Cardiac fibroblast (primary cell): ENCODE measurements at places on chromosomes 7 and 10.
A peak's percentile ranks its signal among the peaks of the same experiment; 100 is the strongest.

- DNase-seq: peak; percentile 63
Measured at GRCh38 chr7:65307651-65308299, 65.9 kb upstream of the ZNF92 start.

DNA sequence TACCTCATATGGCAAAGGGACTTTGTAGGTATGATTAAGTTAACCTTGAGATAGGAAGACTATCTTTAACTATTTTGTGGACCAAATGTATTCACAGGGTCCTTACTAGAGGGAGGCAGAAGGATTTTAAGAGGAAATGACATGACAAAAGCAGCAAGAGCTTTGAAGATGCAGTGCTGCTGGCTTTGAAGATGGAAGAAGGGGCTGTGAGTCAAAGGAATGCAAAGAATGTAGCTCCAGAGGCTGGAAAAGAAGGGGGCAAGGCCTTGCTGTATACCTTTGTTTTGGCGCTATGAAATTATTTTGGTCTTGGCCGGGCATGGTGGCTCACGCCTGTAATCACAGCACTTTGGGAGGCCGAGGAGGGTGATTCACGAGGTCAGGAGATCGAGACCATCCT is 3.2 kb upstream of the NRBF2 start:
- no peak for DNase-seq

- no peak for DNase-seq
Measured at GRCh38 chr10:125738206-125738605, 18.7 kb downstream of the EDRF1 start.

GRCh38 chr10:119807960-119808697 is 64.5 kb downstream of the MCMBP start:
- DNase-seq: peak; percentile 13

DNA sequence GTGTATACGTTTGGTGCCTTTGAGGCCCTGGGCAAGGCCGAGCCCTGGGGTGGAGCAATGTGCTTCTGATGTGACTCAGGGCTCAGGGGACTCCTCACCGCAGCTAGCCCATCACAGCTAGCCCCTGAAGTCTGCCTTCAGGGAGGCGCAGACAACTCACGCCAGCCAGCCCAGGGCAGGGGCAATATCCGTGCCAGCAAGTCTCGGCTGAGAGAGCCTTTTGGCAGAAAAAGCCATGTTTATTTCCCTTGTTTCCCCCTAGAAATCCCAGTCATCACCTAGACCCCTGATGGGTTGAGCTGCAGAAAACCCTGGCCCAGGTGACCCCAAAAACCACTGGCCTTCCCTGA is 90.4 kb downstream of the CHST15 start:
- DNase-seq: no peak

- no peak for DNase-seq
Measured at GRCh38 chr7:96322847-96323461, 1.1 kb upstream of the SLC25A13 start.

- no peak for DNase-seq
Measured at GRCh38 chr10:118742032-118742431, 12.7 kb downstream of the CACUL1 start.

- peak; percentile 15 for DNase-seq
Measured at GRCh38 chr7:80583901-80584300, 54.5 kb upstream of the CD36 start.

DNA sequence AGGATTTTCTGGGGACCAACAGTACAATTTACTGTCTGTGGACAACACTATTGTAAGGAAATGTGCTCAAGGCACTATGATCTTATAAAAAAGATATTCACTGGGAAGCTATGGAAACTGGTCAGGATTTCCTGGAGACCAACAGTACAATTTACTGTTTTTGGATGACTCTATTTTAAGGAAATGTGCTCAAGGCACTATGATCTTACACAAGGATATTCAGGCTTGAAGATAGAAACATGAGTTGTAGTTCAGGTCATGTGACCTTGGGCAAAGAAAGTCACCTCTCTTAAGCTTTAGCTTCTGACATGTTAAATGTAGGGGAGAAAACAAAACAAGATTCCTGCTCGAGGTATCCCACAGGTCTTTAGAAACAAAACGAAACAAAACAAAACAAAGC is 1.7 kb upstream of the ITPRID1 start:
- no peak for DNase-seq

GRCh38 chr10:36256166-36256565 is 614.1 kb upstream of the FZD8 start:
- peak; percentile 64 for DNase-seq

- DNase-seq: no peak
Measured at GRCh38 chr10:45399113-45399512, 25.1 kb downstream of the ALOX5 start.

- peak; percentile 21 for DNase-seq
Measured at GRCh38 chr7:32058002-32058401, 12.2 kb downstream of the PDE1C start.

- no peak for DNase-seq
Measured at GRCh38 chr10:133357285-133358161, at the start of gene FUOM. Gene FUOM (minus strand): TSS chr10:133358019. CDS start chr10:133358007, 12 bp downstream.

DNA sequence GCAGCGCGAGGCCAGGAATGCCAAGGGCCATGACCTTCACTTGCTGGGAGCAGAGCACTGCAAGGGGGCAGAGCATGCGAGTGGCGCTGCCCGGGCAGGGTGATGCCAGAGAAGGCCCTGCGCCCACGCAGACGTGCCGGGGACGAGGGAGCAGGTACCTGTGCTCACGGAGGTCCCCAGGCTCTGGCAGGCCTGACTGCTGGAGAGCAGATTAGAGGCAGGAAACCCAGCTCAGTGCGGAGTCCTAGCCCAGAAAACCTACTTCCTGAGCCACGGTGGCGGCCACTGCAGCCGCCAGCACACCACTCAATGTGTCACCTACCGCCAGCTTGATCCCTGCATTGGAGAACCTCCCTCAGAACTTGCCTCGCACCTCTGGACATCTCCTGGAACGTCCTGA is 148.4 kb downstream of the MAD1L1 start:
- no peak for DNase-seq

DNA sequence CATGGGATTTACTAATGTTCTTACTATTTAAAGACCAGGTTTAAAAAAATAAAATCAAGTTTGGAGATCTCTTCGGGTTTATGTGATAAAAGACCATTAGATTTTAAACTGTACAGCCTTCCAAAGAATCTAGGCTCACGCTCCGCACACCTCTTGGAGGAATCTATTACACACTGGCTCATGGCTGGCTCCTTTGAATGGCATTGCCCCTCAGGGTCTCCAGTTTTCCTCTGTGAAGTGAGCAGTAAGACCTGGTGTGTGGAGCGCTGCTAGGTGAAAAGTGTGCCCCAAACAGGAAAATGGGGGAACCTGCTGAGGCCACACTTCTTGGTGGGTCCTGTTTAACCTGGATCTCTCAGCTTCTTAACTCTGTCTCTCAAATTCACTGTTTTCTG is 142.3 kb downstream of the KAT6B start:
- no peak for DNase-seq

DNA sequence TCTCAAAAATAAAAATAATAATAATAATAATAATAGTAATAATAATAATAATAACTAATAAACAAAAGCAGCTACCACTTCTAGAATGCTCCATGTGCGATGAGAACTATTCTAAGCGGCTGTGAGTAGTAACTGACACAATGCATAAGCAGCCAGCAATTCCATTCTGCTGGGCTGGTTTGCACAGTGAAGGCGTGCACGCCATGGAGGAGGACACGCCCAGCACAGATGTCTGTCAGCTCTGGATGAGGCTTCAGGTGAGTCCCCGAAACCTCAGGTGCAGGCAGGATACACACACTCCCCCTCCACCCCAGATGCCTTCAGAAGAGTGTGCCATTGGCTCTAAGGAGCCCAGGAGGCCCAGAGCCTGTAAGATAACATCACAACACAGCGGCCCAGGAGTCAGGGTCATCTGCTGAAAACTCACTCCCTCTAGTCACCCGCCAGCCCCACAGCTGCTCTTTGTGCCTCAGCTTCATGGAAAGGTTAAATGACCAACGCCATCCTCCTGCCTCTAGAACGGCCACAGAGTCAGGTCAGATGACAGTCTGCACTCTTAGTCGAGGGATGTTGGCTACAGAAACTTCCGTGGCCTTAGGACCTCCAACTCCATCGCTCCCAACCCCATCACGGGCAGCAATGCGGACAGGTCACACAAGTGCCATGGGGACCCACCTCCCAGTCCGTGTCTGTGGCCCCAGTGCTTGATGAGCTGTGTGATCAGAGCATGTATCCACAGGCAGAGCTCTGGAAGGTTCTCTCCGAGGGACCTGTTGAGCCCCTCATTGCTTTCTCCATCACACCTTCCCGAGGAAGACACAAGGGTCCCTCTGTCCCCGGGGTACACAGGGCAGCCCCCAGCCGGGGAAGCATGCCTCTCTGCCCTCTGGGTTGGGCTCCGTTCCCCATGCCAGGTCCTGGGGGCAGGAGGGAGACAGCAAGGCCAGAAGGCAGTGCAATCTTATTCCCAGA is 103.9 kb downstream of the CTBP2 start:
- no peak for DNase-seq

DNA sequence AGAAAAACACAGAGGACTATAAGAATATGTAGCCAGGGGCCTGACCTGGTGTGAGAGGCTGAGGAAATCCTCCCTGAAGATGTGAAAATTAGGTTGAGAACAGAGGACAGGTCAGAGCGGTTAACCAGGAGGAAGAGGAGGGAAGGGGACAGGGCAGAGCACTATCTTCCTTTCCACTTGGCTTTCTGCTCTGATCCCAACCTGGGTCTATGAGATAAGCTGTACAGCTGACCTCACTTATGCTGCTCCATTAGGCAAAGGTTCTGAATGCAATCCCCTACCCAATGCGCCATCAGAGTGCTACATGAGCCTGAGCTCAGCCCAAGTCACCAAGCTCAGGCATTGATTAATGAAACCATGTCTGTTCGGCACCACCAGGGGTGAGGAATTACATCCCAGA is 10.5 kb downstream of the LIPA start:
- DNase-seq: no peak

GRCh38 chr7:12930534-12930933 is 243.1 kb downstream of the ARL4A start:
- peak; percentile 44 for DNase-seq

- peak; percentile 80 for DNase-seq
Measured at GRCh38 chr10:29689001-29689400, 54.2 kb upstream of the SVIL start.

GRCh38 chr10:102200751-102201640 is 25.1 kb upstream of the ELOVL3 start:
- DNase-seq: no peak

GRCh38 chr7:116030651-116031276 is at the start of gene TFEC:
Gene TFEC (minus strand): TSS chr7:116030763. CDS start chr7:115984441, 46,322 bp downstream.
- peak; percentile 39 for DNase-seq

- no peak for DNase-seq
Measured at GRCh38 chr7:29146057-29146706, at the start of gene CPVL. Gene CPVL (minus strand): TSS chr7:29146537. CDS start chr7:29121061, 25,476 bp downstream.

DNA sequence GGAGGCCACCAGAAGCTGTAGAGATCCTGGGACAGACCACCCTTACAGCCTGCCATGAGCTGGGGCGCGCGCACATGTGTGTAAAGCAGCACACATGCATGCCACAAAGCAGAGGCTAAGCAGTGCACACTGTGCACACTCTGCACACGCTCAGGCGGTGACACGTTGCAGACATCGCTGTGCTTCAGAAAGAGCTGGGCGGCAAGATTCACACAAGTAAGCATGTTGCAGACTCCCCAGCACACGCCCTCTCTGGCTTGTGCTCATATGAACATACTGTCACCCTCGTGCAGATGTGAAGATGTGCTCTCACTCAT is 478.9 kb downstream of the DNAJB6 start:
- DNase-seq: no peak

GRCh38 chr7:122622682-122623081 is 76.2 kb downstream of the RNF133 start:
- no peak for DNase-seq

- no peak for DNase-seq
Measured at GRCh38 chr10:47181052-47181849, 118.7 kb upstream of the GDF10 start.

- no peak for DNase-seq
Measured at GRCh38 chr7:142750321-142750938, 1.2 kb downstream of the PRSS1 start.

DNA sequence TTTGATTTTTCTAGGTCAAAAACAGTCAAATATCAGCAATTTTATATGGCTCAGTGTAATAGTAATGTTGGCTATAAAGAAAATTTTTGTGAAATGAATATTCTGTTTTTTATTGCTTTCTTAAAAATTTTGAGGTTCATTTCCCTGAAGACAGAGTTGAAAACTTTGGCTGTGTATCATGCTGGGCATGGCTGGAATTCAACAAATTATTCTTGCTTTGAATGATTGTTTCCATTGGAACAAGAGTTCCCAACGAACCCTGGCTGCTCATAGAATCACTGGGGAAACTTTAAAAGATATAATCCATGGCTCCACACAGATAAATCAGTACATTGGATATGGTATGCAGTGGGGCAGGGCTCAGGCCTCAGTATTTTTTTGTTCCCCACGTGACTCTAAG is 118.6 kb downstream of the PLCE1 start:
- no peak for DNase-seq
